ENCODE measurements at places on chromosomes 5 and 9.

- no peak for DNase-seq
These were observed 1742.3 kb upstream of the NUDT12 start for GRCh38 chr5:105304859-105305258.

- DNase-seq: no peak
These were observed 30.4 kb downstream of the NUDT12 start for GRCh38 chr5:103532086-103532734.

DNA sequence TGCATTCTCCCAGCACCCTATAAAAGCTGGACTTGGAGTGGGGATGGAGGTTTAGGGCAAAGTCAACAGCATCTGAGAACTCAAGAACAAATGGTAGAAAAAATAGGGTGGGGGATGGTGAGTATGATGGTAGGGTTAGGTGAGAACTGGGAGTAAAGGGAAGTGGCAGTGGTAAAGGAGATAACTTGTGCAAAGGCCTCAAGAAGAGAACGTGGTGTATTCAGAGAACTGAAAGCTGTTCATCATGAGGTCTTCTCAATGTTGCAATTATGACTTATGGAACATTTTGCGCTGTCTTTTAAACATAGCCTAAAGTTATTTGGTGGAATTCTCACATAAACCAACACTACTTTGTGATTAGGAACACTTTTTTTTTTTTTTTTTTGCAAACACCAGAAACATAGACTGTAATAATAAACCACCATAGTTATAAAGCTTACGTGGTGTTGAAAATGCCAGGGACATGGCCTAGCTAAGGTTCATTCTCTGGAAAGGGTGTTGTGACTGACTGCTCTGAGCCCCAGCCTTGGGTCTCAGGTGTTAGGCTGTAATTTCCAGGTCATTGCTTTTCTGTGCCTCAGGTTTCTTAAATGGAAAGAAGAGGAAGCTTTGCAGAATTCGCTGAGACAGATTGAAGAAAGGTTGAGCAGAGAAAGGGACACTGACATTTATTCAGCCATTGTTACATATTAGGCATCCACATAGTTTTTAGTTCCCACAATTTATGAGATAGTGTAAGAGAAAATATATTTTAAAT, 19.2 kb upstream of the TXNDC8 start:
- DNase-seq: no peak

DNA sequence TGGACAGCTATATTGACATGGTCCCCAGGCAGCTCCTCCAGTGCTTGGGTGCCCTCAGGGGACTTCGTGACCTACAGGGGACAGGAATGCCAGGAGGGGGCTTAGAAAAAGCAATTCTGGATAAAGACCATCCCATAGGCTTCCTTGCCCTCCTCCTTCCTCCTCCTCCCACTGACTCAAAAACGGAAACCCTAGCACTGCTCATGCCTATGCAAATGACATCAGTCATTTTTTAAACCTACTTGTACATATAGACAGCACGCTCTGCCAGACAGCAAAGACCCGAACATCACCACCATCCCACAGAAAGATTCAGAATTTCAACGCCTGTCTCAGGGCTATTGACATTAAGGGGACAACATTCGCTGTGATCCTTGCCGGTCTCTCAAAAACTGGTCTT, 11.0 kb downstream of the IGFBPL1 start:
- DNase-seq: no peak

GRCh38 chr5:112083623-112084022, 326.6 kb upstream of the NREP start:
- no peak for DNase-seq

DNA sequence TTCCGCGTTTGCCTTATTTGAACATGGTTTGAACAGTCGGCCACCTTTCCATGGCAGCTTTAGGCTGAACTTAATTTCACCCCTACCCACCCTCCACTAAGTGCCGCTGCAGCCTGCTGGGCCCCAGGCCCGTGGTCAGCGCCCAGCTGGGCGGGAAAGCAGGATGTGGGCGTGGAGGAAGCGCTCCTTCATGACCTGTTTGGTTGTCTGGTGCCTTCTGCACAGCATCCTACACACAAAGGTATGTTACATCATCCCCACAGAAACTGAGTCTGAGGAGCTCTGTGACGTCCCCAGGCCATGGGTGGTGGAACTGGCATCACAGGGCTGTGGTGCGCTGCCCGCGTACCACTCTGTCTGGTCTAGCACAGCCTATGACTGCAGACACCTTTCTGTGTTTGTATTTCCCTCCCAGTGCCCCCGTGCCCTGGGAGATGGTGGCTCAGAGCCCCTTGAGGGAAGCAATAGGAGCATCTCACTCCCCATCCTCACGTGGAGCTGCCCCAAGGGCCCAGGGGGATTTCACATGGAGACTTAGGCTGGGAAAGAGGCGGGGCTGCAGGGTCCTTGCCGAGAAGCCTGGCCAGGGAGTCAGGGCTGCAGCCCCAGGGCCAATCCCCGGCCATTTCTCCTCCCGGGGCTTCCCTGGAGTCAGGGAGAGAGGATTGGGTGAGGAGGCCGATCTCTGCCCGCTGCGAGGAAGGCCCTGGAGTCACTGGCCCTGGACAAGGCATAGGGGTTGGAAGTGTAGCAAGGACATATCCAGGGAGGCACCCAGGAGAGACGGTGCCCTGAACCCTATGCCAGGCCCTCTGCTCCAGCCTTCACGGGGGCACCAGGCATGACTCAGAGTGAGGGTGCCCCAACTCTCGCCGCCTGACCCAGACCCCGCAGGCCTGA, 37.5 kb upstream of the SUSD3 start:
- DNase-seq: no peak
